Brain pericyte (primary cell): ENCODE measurements at places on chromosomes 11 and 22.

GRCh38 chr11:33027846-33028536 lies 11.4 kb upstream of the TCP11L1 start:
- DNase-seq = no peak

DNA sequence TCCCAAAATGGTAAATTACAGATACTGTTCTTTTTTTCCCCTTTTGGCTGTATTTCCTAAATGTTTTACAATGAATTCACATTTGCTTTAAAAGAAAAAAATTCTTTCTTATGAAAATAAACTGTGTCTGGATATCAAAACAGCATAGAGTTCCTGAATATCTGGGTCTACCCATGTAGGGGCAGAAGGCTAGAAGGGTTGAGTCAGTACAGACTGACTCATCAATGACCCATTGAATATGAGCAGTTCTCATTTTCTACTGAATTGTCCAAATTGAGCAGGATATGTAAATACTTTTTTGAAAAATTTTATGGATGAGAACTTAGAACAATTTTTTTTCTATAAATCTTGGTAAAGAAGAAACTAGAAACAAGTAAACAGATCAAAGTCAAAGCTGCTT lies 16.3 kb upstream of the C11orf87 start:
- no peak for DNase-seq

GRCh38 chr11:68020575-68020974 lies 9.9 kb upstream of the NDUFS8 start:
- DNase-seq = no peak

GRCh38 chr11:61545341-61545740 lies 35.5 kb downstream of the SYT7 start:
- DNase-seq = no peak

- no peak for DNase-seq
These were observed 301.7 kb downstream of the BRD1 start for GRCh38 chr22:49525801-49526535.

- DNase-seq = no peak
These were observed 74.1 kb upstream of the SHANK2 start for GRCh38 chr11:71326328-71326940.

GRCh38 chr11:83815736-83816135 lies 529.6 kb upstream of the CCDC90B start:
- no peak for DNase-seq

DNA sequence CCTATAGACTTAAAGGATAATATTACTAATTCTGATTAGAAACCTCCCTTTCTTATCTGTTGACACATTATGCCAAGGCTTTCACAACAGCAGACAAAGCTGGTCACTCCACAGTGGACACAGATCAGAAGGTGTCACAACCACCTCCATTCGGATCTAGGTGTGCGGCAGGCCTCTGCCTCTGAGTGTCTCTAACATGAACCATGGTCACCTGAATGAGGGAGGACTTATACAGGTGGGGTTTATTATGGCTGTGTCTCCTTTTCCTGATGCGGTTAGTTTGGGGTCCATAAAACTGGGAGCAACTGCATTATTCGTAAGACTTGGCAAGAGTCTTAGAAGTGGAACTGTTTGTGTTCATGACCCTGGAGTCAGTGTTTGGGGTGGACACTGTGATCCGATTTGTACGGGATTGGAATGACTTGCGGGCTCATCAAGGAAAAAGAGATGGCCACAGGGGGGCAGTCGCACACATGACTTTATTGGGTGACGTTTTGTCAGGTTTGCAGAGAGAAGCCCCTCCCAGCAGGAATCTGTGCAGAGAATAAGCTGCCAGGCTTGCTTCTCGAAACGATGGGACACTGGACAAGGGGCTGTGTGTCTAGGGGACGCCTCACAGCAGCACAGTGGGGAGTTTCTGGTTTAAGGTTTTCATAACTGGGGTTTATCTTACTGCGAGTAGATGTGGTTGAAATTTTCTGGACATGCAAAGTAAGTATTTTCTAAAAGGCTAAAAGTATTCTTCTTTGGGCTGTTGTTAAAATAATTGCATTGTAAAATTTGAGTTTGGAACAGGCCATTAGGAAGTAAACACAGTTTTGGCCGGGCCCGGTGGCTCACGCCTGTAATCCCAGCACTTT lies 90.6 kb downstream of the GAB4 start:
- DNase-seq = no peak

DNA sequence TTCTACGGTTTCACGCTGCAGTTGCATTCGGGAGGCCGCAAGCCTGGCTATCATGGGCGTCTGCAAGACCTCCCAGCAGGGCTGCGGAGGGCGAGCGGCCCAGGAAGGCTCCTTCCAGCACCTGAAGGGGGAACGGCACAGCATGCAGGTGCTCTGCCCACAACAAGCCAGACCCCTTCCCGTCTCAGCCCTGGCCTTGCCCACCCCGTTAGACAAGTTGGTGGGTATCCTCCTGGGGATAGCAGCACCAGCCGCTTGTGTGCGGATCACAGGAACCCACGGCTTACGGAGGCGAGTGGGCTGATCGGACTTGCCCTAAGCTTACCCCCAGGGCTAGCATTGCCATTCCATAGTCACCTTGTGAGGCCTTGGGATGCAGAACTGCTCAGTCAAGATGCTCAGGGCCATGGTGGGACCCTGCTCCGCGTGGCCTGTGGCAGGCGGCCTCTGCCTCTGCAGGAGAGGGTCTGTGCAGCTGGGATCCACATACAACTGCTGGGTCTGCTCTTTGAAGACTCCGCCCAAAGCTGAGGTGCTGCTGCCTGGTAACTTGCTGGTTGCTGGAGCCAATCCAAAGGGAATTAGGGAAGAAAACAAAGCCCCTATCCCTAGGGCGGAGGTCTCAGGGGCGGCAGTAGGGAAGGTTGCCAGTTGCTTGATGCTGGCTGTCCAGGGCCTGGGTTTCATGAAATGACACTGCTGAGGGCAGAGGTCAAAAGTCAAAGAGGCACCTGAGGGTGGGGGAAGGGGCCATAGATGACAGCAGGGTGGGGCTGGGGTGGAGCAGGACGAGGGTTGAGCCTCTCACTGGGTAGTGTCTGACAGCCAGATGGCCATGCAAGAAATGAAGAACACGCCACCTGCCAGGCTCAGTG lies 1.4 kb upstream of the OSBPL5 start:
- no peak for DNase-seq

DNA sequence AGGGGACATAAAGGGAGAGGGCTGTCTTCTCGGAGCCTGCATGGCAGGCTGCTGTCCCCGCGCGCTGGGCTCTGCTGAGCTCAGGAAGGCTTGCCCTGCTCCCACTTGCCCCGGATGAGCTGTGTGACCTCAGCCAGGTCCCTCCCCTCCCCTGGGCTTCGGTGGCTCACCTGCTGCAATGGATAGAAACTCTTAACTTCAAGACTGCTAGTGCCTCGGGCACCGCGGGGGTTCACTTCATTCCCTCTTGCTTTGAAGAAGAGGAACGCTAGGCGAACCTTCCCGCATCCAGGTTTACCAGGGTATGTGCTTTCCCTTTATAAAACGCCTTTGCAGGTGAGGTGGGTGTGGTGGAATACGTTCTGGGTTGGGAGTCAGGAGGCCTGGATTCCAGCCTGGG lies 115.0 kb downstream of the PHF21B start:
- DNase-seq = no peak

- DNase-seq = no peak
These were observed 529 bp upstream of the CCND1 start for GRCh38 chr11:69640260-69640994.

DNA sequence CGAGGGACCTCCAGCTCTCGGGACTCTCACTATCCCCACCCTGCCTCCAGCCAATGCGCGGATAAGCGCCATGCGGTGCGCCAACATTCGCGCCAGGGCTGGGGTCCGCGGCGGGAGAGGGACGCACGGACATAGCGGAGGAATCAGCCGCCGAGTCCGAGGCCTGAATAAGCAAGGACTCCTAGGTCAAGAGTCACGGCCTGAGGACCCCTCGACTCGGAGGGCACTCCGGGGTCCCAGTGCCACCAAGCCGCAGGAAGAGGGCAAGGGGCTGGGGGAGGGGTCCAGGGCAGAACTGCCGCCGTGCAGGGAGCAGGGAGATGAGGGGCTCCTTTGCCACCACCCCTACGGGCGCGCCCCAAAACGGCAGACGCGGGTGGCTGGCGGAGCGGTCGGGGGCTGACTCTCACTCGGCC lies 552 bp downstream of the DSCAML1 start:
- DNase-seq = no peak

DNA sequence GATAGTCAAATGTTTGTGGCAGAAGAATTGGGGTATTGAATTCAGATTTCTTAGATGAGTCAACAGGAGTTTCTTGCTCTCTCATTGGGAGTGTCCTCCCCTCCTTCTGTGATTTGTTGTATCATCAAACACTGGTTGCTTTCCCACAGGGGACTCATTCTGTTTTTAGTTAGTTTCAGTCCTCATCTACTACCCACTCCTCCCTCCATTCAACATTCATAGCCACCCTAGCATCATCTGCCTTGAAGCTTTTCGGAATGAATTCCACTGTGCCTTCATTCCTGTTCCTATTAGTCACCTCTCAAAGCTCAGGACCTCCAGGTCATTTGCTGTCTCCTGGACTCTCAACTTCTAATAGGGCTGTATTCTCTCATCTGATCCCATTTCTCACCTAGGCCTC lies 31.5 kb upstream of the RAB38 start:
- DNase-seq = no peak

- DNase-seq = no peak
These were observed 12.3 kb downstream of the ARFGAP3 start for GRCh38 chr22:42844756-42845155.

GRCh38 chr22:30115705-30116104 lies 35.4 kb downstream of the HORMAD2 start:
- DNase-seq = no peak

GRCh38 chr22:22705328-22706100 lies 61.1 kb downstream of the GGTLC2 start:
- no peak for DNase-seq

GRCh38 chr22:19724927-19725661 lies 1.8 kb downstream of the GP1BB start:
- no peak for DNase-seq

GRCh38 chr11:47270331-47271271 lies 668 bp downstream of the MADD start:
- peak; percentile 66 for DNase-seq

DNA sequence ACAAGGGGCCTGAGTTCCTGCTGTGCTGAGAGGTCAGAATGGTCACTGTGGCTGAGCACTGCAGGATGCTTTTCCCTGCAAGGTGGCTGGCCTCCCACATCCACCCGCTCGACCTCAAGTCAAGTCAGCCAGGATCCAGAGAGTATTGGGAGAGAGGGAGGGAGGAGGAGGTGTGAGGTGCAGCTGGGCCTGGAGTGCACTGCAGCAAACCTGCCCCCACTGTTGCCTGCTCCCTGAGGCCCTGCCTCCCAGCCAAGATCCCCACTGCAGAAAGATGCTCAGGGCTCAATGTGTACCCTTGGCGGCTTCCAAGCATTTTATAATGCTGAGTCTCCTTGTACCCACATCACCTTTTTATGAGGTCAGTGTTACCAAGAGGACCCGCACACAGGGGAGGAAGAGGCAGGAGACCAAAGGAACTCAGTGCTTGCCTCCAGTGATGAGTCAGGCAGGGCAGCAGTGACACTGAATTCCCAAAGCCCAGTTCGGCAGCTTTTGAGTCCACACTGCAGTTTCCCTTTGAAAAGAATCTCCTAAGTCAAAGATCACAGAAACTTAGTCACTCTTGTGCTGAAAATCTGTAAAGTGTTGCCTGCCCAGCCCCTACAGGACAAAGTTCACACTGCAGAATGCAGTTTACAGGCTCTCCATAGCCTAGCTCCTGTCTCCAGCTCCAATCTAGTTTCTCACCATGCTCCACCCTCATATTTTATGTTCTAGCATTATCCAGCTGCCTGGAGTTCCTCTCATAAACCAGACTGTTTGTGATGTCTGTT lies 3.1 kb downstream of the ENDOD1 start:
- no peak for DNase-seq

GRCh38 chr11:119376197-119376847 lies 5.2 kb downstream of the USP2 start:
- DNase-seq = no peak

DNA sequence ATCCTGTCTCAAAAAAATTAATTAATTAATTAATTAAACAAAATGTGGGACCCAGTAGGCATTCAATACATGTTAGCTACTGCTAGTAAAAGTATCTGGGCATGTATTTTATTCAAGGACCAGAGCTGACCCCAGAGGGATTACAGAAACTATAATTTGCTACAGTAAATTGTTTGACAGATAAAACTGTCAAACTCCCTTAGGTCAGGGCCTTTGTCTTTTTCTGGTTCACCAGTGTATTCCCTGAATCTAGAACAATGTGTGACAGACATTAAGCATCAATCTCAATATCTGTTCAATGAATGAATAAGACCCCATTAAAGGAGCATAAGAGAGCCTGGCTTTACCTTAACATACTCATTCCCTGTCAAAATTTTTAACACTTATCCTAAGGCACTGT lies 6.0 kb downstream of the CKAP5 start:
- no peak for DNase-seq

- DNase-seq = no peak
These were observed 1.2 kb upstream of the TBC1D10A start for GRCh38 chr22:30327864-30328345.

- no peak for DNase-seq
These were observed 31.6 kb upstream of the HORMAD2 start for GRCh38 chr22:30048681-30049080.

DNA sequence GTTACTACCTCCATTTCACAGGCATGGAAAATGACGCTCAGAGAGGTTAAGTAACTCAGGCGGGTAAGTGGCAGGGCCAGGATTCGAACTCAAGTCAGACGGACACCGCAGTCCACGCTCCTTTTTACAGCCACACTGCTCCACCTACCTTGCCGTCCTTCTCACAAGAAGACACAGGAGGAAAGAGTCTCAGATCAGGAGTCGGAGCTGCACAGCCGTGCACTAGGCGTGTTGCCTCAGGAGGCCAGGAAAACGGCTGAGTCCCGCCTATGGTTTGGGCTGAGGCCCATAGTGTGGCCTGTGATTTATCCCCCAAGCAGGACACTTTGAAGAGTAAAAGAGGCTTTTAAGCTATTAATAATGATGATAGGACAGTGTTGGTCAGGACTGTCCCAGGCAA lies 44.7 kb upstream of the CD5 start:
- DNase-seq = no peak

GRCh38 chr22:34976474-34976873 lies 89.5 kb upstream of the ISX start:
- no peak for DNase-seq

DNA sequence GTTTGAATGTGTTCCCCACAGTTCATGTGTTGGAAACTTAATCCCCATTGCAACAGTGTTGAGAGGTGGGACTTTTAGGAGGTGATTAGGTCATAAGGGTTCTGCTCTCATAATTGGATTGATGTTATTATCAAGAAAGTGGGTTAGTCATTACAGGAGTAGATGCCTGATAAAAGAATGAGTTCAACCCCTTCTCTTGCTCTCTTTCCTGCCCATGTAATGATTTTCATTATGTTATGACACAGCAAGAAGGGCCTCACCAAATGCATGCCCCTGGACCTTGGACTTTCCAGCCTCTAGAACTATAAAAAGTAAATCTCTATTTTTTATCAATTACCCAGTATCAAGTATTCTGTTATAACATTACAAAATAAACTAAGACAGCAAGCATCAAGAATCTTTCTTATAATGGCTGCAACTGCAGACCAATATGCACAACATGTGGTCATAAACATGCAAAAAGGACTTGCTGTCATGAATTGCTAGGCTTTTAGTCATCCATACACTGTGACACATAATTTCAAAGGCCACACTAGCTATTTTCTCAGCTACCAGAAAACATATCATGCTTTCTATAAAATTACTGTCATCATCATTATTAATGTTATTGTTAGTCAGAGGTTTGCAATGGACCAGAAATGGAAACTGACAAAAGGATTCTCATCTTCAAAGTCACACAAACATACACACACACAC lies 99.9 kb upstream of the GUCY1A2 start:
- DNase-seq = no peak

GRCh38 chr11:113674397-113674685 lies 31.8 kb downstream of the TMPRSS5 start:
- DNase-seq = no peak

- no peak for DNase-seq
These were observed 58.1 kb downstream of the PPFIA1 start for GRCh38 chr11:70328556-70328955.
